ENCODE measurements at places on chromosomes 12 and 14.

DNA sequence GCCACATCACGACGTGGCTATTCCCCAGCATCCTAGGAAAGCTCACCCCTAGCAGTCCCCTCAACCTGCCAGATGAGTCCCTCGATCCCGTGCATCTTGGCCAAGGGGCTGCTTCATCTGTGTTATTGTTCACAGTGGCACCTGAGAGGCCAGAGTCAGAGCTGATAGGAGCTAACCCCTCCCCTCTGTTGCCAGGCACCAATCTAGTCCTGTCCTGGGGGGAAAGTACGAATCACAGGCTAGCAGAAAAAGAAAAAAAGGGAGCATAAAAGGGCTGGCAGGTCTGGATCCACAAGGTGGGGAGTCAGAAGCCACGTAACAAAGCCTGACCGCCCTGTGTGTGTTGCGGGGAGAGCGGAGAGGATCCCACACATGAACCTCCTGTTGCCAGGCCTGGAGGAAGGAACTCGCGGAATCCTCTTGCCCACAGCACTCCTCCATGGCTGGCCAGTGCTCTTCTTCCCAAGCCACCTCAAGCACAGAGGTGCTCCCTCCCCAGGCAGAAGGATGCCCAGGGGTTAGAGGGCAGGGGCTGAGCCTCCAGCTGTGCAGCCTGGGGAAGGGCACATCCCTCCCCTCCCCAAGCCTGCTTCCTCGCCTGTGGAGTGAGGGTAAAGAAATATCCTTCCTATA, 91.8 kb downstream of the ITPK1 start:
- no peak for DNase-seq

GRCh38 chr14:100694579-100695422, 31.9 kb upstream of the DLK1 start:
- no peak for DNase-seq

DNA sequence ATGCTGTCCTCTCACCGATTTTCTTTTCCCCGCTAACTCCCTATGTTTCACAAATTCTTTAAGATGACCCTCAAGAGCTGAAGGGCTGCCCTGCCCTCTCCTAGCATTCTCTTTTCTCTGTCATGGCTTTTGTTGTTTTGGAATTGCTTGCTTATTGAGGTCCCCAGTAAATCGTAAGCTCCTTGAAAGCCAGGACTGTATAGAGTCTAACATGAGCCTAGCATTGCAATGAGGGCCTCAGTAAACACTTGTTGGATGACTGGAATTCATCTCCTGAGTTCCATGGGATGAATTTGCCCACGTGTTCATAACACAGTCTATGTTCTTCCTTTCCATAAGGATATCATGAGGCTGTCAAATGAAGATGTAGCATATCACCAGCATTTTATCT, 92.2 kb downstream of the APAF1 start:
- DNase-seq, result no peak

DNA sequence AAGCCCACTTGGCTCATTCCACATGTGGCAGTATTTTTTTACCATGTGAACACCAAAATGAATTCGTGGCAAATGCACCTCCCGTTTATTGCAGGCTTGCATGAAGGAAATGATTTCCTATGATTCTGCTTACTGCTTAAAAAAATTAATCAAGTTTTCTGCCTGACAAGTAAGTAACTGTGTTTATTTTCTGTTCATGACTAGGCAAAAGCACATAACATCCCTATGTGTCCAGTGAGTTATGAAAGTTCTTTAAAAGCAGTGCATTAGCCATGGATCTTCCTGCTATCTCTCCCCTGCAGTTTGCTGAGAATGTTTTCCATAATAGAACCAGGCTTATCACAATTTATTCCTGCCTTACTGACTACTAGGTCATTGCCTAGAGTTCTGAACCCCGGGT, 20.4 kb downstream of the GPR65 start:
- no peak for DNase-seq

DNA sequence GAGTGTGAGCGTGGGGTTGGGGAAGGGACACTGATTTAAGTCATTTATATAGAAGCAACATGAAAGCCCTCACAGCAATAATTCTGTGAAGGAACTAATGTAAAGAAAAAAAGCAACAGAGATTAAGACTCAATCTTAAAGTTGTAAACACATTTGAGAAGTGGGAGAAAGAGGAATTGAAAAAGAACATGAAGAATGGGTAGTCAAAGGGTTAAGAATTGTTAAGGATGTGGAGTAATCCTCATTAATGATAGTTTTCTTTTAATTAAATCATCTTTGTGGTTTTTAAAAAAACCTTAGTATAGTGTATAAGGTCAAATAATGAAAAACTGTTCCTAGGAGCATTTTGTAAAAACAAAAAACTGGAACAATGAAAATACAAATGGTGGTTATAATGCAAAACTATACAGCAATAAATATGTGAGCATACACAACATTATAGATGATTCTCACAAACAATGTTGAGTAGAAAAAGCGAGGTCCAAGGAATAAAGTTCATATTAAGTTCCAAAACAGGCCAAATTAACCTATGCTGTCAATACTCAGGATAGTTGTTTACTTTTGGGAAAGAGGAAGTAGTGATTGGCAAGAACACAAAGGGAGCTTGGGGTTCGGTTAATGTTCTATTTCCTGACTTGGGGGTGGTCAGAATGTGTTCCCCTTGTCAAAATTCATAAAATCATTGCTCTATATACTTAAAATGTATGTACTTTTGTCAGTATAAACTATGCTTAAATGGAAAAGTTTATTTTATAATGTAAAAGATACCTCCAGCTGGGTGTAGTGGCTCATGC, 120.4 kb upstream of the ATF7IP start:
- no peak for DNase-seq

DNA sequence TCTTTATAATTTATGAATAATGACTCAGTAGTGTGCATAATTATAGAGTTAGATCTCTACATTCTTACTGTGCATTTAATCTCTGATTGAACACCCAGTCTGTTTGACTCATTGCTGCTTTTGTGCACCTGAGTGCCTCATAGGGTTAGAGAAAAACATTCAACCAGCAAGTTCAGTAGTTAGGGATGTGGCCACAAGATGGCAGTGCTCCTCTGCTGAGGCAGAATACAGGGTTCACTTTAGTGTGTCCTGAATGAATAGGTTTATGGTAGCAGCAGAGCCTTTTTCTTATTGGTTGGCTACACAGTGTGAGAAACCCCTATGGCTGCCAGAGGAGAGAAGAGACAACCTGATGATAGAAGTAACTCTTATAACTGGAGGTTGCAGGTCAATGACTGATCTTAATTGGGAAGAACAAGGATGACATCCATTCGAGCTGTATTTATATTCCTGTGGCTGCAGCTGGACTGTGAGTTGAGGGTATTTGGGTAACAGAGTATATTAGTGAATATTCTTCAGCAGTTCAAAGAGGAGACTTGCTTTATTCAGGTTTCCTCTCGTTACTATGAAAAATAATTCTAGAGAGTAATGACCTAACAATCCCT, 194.9 kb upstream of the OR4E1 start:
- no peak for DNase-seq

GRCh38 chr12:5262450-5262849, 169.5 kb upstream of the NTF3 start:
- DNase-seq, result no peak

DNA sequence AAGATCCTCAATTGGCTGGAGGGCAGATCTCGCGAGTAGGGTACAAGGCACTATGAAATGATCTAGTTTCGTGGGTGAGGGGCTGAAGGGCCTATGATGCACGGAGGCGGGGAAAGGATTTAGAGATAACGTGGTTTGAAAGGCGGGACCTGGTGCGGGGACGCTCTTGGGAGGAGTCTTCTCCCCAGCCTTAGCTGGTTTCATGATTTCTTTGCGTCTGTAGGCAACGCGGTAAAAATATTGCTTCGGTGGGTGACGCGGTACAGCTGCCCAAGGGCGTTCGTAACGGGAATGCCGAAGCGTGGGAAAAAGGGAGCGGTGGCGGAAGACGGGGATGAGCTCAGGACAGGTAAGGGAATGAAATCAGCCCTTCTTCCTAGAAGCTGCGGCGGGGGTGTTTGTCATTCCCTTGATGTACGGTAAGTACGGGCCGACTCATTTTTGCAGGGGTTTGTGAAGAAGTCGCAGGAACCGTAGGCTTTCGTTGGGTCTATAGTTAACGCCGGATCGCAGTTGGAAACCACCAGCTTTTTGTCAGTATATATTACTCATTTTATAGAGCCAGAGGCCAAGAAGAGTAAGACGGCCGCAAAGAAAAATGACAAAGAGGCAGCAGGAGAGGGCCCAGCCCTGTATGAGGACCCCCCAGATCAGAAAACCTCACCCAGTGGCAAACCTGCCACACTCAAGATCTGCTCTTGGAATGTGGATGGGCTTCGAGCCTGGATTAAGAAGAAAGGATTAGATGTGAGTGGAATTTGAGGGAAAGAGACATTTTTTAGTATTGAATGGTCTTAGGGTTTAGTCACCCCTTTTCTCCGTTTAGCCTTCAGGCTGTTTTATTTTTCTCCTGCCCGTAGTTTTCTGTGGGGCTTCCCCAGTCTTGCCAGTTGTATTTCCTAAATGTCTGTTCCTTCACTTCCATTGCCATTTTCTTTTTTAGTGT, 602 bp downstream of the APEX1 start:
- DNase-seq, result peak; percentile 59

DNA sequence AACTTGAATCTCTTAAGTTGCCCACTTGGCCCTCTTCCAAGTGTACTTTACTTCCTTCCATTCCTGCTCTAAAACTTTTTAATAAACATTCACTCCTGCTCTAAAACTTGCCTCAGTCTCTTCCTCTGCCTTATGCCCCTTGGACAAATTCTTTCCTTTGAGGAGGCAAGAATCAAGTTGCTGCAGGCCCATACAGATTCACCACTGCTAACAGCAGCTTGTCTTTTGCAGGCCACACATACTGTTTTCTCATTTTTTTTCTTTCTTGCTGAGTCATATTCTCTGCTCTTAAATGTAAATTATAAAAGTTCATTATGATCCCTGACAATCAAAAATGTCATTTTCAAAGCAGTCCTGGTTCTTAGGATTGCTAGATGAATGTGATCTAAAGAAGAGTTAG, 1820.8 kb upstream of the FLRT2 start:
- no peak for DNase-seq

- DNase-seq, result no peak
These were observed 9.8 kb downstream of the CPNE6 start for GRCh38 chr14:24080888-24081738.

- no peak for DNase-seq
These were observed 331.2 kb downstream of the CACNA1C start for GRCh38 chr12:2384029-2384386.

GRCh38 chr14:74085047-74085637, 386 bp downstream of the LIN52 start:
- DNase-seq, result no peak

- DNase-seq, result peak; percentile 57
These were observed 52.5 kb downstream of the C12orf75 start for GRCh38 chr12:105382771-105383622.

DNA sequence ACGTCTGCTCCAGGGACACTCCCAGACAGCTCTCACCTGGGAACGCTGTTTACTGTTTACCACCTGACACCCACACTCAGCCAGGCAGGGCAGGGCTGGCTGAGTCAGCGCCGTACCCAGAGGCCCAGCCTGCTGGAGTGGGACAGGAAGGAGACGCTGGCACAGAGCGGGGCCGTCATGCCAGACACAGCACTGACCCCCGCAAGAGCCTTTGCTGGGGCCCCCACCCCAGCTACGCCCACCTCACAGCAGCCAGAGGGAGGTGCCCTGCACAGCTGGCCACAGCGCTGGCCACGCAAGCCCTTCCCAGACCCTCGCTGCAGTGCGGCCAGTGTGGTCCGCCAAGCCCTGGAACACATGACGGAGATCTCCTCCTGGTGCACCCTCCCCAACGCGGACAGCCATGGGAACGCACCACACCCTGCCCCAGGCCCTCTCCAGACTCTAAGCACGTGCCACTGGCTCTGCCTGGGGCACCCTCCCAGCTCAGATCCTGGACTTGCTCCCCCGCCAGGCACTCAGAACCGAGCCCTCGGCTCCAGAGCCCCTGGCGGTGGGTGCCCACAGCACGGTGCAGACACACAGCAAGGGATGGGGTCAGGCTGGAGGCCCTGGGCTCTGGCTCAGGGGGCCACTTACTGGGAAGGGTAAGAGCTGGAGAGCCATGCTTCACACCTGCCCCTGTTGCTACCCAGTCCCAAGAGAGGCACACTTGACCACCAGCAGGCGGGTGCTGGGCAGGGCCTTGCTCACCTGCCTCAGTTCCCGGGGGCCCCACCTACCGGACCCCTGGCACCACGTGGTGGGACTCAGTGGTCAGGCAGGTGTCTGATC, 5.7 kb downstream of the AHNAK2 start:
- no peak for DNase-seq

DNA sequence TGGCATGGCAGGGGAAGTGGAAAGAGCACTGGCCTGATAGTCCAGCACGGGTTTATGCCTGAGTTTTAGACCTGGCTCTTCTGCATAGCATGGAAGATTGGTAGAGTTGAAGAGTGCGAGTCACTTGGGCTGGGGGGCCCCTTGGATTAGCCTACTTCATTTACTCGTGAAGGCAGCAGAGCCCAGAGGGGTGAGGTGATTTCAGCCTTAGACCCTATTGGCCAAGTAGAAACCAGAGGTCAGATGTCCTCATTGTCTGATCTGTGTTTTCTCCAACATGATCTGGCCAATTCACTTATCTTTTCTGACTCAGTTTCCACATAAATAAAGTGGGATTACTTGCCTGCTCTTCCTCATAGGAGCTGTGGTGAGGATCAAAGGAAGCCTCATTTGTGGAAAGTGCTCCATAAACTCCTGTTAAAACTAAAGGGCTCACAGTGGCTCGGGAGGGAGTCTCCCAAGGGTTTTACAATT, 1.9 kb downstream of the PLEKHG3 start:
- DNase-seq, result no peak

DNA sequence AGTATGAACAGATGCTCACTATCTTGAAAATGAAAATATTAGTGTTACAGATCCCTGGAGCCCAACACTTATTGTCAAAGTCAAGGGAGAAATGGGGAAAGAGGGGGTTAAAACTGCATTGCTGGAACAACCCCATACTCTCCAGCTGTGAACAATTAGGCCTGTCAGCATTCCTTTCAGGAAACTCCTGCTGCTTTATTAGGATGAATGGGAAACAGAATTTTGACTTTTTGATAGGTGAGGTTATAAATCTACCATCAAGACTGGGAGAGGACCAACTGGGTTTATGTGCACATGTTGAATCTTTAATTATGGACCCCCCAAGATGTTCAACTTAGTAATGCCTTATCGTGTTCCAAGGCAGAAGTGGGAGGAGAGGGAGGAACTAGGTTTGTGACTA, 85.0 kb downstream of the TMTC1 start:
- DNase-seq, result no peak

- no peak for DNase-seq
These were observed 26.8 kb downstream of the XRCC3 start for GRCh38 chr14:103688441-103688840.

GRCh38 chr12:3177778-3178425, 100.7 kb downstream of the TSPAN9 start:
- no peak for DNase-seq

- DNase-seq, result no peak
These were observed 13.5 kb upstream of the ASIC1 start for GRCh38 chr12:50043854-50044253.
